ENCODE measurements at places on chromosomes 3 and 15.

DNA sequence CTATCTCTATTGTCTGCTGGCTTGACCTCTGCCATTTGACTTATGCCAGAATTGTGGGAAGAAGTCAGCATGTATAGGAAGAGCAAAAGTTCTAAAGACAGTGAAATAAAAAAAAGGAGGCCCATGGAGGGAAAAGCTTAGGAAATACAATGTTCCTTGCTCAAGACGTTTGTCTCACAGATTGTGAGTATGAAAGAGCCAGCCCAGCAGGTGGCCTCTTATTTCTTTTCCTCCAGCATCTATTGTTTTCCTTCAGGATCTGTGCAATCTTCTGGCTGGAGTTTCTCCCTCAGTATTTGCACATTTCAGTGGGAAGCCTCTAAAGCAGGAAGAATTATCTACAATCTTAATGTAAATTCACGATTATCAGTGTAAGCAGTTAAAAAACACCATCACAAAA, 43.7 kb downstream of the ZDHHC3 start:
- DNase-seq: peak; percentile 26

GRCh38 chr3:3200632-3201212, 21.2 kb upstream of the CRBN start:
- DNase-seq: peak; percentile 58

DNA sequence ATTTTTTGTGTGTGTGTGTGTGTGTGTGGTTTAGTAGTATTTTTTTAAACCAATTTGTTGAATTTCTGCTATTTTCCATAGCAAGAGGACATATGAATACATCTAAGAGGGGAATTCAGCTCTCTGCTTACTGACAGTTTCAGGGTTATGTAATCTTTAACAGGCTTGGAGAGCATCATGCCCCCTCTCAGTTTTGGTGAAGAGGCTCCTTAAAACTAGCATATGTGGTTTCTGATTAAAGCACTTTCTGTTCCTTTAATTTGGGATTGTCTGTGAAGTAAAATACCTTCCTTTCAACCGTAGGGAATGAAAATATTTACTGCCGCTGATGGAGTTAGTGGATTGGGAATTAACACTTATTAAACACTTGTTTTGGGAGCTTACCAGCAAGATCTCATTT, 19.4 kb upstream of the NFKBIZ start:
- DNase-seq: no peak

DNA sequence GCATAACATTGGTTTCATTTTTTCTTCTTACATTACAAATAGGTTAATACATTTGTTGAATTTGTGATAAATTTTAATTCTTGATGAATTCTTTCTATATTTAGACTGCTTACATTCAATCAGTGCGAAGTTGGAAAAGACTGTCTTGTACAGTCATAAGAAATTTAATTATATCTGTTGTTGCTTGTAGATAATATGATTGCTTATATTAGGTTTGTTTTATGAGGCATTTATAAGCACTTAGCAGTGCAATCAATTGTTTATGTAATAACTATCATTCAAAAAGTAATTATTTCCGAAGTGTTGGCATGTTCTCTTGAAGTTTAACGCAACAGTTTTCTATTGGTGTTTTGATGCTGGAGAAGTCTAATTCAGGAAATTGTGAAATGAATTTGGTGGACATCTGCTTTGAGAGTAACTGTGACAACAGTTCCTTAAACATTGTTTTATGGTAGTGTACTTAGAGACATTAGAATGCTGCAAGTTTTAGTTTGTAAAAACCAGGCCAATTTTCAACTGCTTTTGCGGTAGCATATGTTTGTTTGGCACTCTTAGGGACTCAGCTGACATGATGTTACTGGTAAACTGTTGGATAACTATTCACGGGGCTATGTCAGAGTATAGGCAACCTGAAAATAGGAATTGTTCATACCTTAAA, 99.7 kb downstream of the NAALADL2 start:
- no peak for DNase-seq

- DNase-seq: no peak
Observed at GRCh38 chr15:40064231-40064894, 25.4 kb upstream of the SRP14 start.

DNA sequence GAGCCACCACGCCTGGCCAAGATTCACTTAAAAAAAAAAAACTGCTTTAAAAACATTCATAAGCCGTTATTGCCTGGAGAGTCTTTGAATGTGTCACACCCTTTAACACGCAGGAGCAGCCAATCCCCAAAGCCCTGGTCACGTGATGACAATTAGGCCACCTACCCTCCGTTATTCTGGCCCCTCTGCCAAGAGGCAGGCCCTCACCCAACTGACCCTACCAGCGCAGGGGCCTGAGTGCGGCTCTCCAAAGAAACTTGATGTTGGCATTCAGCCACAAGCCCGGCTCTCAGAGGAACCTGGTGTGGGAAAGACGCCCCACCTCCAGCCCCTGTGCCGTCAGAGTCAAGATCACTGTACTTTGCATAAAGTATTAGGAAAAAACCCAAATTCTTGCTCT, 11.6 kb upstream of the MUC4 start:
- DNase-seq: no peak

DNA sequence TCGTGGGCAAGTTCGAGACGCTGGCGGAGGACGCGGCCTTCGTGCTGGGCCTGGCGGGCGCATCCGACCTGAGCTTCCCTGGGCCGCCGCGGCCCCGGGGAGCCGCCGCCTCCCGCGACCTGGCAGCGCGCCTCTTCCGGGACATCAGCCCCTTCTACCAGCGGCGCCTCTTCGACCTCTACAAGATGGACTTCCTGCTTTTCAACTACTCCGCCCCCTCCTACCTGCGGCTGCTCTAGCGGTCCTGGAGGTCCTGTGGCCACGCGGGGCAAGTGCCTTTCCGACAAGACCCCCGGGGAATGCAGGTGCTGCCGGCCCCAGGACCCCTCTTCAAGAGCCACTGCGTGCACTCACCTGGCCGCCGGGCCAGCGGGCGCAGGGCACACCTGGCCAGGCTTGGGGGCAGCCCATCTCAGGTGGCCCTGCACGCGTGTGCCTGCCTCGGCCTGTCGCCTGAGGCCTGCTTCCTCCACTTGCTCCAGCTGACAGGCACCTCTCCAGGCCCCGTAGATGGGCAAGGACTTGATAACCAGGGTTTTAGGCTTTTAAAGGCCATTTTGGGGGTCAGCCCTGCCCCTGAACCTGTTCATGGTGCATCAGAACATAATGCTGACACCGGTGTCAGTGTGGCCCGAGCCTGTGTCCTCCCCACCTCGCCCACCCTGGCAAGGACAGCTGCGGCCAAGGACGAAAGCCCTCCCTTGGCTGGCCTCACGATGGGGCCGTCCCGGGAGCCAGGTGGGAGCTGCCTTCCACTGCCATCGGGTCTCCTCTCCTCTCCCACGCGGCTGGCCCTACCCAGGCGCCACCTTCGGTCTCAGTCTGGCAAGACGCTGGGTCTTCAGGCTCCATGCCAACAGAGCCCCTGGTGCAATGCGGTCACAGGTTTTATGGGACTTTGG, 16.1 kb downstream of the C3orf22 start:
- no peak for DNase-seq

DNA sequence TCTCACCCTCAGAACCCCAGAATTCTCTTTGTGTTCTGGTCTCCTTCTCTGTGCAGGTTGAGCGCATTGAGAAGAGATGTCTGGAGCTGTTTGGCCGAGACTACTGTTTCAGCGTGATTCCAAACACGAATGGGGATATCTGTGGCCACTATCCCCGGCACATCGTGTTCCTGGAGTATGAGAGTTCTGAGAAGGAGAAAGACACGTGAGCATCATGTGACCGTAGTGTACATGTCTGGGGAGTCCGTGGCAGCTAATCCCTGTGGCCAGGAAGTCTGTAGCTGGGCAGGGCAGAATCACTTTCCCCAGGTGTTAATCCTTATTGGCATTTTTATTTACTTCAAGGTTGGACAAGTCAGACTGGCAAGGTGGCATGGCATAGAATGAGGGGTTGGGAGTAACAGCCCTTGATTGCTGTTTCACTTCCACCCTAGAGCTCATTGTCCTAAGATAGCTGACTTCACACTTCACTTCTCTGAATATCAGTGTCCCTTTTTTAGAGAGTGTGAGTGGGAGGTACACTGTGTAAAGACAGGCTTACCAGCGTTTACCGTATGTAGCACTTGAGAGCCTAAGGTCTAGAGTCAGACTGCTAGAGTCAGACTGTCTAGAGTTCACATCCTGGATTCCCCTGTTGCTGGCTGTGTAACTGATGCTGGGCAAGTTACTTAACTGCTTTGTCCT, 4.4 kb downstream of the MTMR14 start:
- no peak for DNase-seq

DNA sequence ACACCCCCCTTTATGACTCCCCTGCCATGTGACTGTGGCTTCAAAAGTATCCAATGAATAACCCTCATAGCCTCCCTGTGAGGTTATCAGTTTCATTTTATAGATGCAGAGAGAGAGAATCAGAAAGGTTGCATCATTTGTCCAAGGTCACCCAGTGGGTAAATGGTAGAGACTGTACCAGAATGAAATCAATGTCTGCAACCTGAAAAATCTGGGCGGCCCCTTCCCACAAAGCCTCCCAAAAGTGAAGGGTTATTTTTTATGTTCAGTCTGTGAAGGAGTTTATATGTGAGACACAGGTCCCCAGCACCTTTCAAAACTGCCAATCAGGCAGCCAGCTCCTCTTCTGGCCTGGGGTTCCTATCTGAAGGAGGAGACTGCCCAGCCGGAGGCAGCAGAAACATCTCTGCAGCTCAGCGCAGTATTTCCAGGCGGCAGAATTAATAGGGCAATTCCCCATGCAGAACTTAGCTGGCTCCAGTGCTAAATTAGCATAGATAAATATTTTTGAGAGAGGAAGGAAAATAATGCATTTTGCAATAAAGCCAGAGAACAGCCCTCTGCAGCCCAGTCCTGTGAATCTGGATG, 130.8 kb upstream of the PRR20G start:
- DNase-seq: no peak

DNA sequence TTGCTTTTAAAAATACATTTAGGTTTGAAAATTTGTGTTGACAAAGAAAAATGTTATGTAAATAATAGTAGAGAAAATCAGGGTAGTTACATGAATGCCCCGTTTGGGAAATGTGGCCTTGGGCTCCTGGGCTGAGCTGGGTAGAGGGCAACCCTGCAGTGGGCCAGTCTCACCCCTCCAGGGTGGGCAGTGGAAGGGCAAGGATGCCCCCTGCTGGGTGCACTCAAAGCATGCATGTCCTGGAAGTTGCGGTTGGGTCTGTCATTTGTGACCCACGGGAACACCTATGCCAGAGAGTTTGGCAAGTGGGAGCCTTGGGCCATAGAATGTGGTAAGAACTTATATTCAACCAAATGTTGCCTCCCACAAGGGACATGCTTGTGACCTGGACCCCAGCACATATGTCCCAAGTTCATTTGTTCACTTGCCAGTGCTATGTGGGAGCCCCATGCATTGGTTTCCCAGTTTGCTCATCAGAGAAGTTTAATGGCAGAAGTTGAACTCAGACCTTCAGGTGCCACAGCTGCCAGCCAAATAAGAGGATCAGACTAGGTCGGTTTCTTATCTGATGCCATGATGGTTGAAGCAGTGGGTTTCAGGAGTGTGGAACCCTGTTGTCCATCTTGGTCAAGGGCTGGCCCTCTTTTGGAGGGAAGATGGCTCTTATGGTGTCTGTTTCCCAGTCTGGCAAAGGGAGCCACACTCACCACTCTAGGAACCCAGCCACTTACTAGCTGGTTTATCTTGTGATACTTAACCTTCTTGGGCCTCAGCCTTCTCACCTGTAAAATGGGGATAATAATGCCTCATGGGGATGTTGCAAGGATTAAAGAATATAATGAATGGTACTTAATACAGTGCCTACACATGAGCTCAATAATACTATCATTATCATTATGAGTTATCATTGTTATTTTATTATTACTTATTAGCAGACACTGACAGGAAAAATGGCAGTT, 2.5 kb upstream of the PLCB2 start:
- DNase-seq: no peak

- DNase-seq: no peak
Observed at GRCh38 chr3:73215901-73216300, 154.4 kb downstream of the EBLN2 start.

DNA sequence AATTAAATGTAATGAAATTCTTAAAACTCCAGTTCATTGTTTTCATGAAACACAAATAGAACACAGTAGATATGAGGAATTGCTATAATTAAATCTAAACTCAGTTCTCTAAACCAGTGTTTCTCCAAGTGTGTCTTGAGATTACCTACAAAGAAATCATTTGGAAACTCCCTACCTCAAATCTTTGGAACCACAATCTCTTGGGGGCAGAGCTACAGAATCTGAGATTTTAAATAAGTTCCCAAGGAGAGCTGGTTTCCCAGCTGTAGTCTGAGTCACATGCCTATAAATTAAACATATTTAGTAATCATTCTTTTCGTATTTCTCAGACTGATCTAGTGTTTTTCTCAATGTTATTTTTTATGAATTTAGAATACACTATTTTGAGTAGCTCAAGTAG, 17.0 kb upstream of the ACTC1 start:
- no peak for DNase-seq

DNA sequence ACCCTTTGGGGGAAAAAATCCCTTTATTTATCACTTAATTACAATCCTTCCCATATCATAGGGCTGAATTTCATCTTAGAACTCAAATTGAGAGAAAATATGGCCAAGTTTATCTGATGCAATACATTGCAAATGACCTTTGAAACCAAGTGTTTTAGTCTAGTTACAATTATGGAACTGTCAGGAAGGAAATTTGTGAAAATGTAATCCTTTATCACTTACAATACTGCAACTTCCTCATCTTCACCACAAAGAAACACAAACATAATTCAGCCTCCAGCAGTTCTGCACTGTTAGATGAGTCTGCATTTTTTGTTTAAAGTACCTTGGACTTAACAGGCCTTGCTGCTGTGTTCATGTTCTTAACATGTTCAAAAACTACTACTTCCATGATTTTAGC, 4.6 kb downstream of the CCPG1 start:
- no peak for DNase-seq

GRCh38 chr3:51380601-51381332, 4.3 kb upstream of the MANF start:
- DNase-seq: no peak
